Activated CD8-positive, alpha-beta T cell treated with anti-CD3 and anti-CD28 coated beads for 36 hours (primary cell): ENCODE measurements at places on chromosomes 11 and 22. TPM values are rescaled to one million over a fixed set of nuclear protein-coding genes. Genes with fewer than 3 reads are reported as not detected.

FAM111B gene
- total RNA-seq: 18.3 TPM

DNA sequence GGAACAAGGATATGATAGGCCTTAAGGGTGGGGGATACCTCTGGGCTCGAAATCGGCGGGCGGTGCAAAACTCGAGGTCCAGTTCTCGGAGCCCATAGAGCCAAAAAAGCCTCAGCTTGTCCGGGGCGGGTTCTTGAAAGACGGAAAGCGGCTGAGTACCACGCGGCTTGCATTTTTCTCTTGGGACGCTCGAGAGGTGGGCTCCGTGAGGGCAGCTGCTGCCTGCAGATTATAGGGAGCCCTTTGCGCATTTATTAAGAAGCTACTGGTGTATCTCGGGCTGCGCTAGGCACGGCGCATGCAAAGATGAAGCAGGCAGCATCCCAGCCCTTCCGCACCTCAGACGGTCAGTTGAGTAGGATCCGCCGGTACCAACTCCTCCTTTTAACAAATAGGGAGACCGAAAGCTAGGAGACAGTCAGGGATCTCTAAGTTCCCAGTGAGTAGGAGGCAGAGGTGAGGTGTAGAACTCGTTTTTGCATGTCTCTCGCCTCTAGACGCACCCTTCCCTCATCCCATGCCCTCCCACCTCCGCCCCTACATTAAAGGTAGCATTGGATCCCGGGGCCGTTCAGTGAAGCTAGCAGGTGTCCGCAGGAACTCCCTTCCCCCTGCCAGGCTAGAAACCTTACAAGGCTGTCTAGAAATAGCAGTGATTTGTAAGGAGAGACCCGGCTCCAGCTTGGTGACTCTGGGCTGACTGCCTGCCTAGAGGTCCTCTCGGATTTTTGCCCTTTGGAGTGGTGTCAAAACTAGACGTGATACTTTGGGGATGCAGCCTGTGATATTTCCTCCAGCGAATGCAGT lies 768 bp downstream of the LDHA start:
- peak; percentile 24 for DNase-seq

DNA sequence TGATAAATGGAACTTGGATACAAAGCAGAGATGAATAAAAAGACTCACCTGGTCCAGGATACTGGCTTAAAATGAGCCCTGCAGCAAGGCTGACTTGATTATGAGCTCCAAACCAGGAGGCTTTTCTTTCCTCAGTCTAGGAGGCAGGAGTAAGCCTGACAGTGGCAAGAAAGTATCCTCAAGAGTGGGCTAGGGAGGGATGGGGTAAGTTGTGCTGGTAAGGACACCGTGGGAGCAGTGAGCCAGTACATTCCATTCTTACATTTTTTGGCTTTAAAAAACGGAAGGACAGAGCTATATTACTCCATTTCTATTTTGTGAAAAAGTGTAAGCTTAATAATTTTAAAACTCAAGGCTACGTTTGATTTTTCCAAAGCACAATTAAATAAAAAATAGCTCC lies 187.1 kb upstream of the DDI1 start:
- DNase-seq: no peak

DDIAS gene
- total RNA-seq: 22.3 TPM

DNA sequence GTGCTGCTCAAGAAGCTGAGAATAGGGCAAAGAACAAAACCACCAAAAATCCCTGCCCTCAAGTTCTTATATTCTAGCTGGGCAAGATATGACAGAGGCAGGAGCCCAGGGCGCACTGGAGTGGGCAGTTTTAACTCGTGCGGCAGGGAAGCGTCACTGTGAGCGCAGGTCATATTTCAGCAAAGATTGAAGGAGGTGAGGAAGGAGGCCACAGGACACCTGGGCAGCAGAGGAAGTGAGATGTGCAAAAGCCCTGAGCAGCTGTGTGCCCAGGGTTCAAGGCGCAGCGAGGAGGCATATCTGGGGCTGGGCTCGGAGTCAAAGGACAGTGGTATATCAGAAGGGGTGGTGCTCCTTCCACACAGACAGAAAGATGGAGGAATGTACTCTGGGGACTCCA lies 13.5 kb downstream of the KCNC1 start:
- no peak for DNase-seq

LRRC4C gene
- not detected for total RNA-seq

- DNase-seq: no peak
Observed at GRCh38 chr11:70536051-70536877, 137.9 kb downstream of the CTTN start.

GRCh38 chr11:113781682-113782081 lies 2.1 kb downstream of the CLDN25 start:
- DNase-seq: no peak
